Stimulated activated CD8-positive, alpha-beta memory T cell treated with anti-CD3 and anti-CD28 coated beads, Interleukin-12 subunit alpha, Interleukin-12 subunit beta, amount 100 ng/mL, for 4 hours (primary cell): ENCODE measurements at places on chromosomes 12 and 14.
A peak's percentile ranks its signal among the peaks of the same experiment; 100 is the strongest.

DNA sequence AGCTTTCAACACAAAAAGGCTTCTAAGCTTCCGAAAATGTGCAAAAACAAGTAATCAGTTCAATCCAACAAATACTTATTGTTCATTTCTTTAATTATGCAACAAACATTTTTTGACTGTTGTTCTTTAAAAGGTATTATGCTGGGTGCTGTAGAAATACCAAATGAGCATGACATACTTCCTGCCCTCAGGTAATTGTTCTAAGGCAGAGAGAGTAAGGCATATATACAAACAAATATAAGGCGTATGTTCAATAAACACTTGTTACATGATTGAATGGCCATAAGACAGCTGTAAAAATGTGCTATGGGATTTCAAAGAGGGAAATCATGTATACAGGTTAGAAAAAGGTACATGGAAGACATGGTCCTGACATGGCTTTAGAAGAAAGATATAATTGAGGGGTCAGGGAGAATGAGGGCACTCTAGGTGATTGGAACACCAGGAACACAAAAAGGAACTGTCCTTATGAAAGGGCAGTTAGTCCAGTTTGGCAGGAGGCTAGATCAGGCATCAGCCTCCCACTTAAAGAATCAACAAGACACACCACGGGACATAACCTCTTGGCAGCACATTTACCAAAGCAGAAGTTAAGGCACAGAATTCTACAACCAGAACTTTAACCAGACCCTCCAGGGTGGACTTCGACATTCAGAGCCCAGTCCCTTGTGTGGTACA, 135.8 kb upstream of the SCAF11 start:
- DNase-seq, result no peak

- no peak for DNase-seq
These were observed 175.2 kb upstream of the GRIN2B start for GRCh38 chr12:14156606-14157005.

DNA sequence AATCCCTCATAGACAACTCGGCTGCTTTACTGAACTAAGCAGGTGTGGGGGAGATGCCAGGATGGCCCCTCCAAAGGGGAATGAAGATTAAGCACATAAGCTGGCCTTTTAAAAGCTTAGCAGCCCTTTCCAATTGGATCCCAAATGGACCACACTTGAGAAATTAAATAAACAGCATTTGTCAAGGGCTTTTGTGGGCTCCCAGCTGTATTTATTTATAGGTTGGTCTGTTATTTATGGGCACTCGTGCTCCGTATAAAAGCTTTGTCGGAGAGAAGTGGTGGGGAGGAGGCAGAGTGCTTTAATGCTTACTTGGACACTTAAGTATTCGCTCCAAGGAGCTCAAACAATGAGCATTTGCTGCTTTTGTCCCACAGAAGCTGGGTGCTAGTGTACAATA, 580.2 kb downstream of the MED13L start:
- no peak for DNase-seq

DNA sequence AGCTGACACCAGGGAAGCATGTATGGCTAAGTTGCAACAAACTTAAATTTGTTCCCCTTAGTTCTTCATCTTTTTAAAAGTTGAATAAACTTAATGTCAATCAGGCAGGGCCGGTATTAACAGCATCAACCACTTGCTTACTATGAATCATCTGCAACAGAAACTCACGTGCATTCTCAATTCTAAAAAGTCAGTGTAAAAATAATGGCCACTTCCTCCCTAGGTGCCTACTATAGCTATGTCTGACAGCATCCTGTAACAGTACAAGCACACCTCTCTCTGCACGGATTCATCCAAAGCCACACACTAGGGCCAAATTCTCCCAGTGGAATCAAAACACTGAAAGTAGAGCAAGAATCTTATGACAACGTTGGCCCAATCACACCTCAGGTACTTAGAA, 48.6 kb downstream of the PPP1R36 start:
- no peak for DNase-seq

DNA sequence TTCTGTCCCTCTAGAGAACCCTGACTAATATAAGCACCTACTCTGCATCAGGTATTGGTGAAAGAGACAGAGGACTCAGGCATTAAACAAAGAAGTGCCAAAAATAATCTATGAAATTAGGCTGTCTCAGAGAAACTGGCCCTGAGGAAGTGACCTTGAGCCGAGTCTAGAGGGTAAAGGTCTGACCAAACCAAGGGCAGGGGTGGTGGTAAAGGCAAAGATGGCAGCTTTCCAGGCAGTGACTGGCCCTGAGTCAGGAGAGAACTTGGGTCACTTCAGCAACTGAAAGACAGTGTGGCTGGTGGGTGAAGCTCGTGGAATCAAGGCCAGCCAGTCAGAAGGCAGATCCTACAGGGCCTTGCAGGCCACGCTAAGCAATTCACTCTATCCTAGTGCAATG, 30.6 kb downstream of the CDKL1 start:
- no peak for DNase-seq

- DNase-seq, result no peak
These were observed 181.7 kb upstream of the ARID2 start for GRCh38 chr12:45547822-45548221.

- no peak for DNase-seq
These were observed 72.4 kb downstream of the IGF1 start for GRCh38 chr12:102407776-102408486.

DNA sequence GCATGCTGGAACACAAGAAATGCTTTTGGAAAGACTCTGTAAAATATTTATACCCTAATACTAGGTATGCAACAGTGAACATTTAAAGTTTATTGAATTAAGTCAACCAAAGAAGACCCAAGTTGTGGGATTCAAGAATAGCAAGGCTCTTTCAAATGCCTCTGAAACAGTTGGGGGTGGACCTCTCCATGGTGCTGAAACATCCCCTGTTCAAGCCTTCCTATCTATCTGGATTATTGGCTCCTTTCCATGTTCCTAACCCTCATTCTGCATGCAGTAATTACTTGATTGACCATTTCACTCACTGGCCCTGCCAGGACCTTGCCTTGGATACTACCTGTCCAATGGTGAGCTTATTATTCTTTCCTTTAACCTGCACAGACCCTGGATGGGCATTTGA, 349.7 kb downstream of the NRXN3 start:
- DNase-seq, result no peak

- DNase-seq, result no peak
These were observed 41.5 kb downstream of the FRS2 start for GRCh38 chr12:69511469-69512267.

DNA sequence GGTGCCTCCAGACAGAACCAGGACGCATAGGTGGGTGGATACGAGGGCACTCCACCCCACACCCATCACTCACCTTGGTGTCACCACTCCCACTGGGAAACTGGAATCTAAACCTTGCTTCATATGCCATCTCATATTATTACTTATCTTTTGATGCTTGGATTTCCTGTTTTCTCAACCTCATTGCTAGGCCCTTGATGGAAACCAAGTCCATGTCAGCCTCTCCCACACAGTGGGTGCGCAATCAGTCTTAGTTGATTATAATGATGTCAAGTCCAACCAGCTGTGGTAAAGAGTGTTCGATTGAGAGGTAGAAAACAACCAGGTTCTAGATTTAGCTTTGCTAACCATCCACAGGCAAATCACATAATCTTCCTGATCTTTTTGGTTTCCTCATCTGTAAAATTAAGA, 584 bp upstream of the DDHD1 start:
- no peak for DNase-seq

DNA sequence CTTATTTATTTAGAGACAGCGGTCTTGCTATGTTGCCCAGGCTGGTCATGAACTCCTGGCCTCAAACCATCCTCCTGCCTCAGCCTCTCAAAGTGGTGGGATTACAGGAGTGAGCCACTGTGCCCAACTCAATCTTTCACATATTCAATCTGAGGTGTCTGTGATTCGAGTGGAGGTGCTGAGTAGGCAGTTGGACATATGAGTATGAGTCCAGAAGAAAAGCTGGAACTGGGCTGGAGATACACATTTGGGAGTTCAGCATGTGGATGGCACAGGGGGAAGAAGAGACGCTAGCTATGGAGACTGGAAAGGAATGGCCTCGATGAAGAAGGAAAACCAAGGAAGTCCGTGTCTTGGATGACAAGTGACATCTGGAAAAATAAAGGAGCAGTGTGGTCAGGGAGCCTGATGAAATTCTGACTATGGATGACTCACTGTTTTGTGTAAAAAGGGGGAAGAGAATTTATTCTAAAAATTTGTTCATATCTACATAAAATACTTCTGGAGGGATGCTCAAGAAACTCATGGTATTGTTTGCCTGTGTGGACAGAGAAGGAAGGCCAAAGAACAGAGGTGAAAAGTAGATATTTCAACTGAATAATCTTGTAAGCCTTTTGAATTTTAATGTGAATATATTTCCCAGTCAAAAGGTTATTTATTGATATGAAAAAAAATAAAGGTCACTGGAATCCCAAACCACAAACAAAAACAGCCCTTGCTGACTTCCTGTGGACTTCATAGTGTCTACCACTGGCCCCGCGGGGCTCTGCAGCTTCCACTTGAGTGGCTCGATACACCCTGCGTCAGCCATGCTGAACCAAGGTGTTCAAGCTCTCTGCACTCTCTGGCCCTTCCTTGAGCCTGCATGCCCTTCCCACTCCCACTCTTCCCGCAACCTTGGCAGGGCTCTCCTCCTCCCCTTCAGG, 8.9 kb upstream of the LTA4H start:
- no peak for DNase-seq

GRCh38 chr12:46153268-46153872, 115.5 kb downstream of the SLC38A1 start:
- no peak for DNase-seq

DNA sequence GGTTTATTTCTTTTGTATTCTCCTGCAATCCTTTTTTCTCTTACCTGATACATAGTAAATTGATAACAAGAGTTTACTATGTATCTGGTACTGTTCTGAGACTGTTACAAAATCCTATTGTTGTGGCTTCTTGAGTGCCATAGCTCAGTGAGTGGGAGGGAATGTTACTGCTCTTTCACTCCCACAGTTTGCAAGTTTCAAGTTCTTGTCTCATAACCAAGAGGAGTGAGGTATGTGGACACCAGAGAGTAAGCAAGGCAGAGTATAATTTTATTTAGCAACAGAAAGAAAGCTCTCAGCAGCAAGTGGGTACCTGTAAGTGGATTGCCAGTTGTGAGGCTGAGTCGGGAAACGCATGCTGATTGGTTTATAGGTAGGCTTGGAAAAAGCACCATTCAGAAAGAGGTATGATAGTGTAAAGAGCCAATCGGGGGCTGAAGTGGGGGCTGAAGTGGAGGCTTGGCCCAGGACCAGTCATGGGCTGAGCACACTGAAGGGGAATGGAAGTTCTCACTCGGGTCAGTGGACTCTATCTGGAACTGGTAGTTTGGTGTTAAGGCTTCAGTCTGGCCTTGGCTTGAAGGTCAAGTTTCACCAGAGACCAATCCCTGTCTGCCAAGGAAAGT, 850.8 kb downstream of the TMTC2 start:
- DNase-seq, result no peak

GRCh38 chr14:50006141-50006540, 110.2 kb downstream of the VCPKMT start:
- DNase-seq, result no peak

- no peak for DNase-seq
These were observed 32.2 kb downstream of the MIA2 start for GRCh38 chr14:39265806-39266524.

- no peak for DNase-seq
These were observed 154.0 kb upstream of the NUDT4 start for GRCh38 chr12:93223440-93224426.

- DNase-seq, result no peak
These were observed 222.3 kb downstream of the PTPRO start for GRCh38 chr12:15544589-15544988.

DNA sequence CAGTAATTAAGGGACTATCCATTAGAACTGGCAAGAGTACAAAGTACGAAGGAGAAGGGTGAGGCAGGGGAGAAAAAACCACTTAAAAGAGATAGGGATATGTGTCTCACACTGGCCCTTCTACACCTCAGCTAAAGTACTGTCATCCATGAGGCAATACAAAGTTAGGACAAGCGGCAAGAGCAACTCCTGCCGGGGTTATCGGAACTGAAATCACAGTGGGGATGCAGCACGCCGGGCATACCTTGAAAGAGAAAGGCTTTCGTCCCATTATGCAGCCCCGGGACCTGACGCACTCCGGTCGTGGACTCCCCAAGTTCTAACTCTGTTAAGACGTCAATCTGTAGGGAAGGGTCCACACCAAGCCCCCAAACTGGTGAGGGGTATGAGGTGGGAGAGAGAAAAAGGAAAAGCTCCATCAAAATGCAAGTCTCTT, 1.1 kb downstream of the NELL2 start:
- DNase-seq, result peak; percentile 6

DNA sequence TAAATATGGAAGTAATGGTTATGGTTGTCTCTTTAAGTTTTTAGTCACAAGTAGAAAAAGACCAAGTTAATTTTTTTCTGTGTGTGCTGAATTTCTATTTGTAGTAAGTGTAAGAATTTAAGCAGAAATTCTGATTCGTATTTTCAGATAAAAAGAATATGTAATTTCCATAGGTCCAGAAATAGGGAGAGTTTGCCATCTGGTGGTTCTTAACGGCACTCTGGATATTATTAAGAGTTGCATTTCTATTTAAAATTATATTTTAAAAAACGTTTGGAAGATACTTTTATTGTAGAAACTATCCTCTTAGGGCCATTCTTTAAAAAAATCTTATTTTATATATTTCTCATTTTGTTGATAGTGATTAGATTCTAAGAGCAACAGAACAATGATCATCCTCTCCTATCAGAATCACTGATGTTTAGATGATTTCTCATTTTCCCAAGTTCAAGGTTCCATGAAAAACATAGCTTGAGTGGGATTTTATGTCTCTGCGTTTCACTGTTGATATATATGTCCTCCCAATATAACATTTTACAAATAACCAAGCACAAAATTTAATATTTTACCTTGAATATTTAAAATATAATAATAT, 88.3 kb downstream of the LRRK2 start:
- no peak for DNase-seq

GRCh38 chr14:92880351-92880750, 42.6 kb upstream of the CHGA start:
- DNase-seq, result no peak

DNA sequence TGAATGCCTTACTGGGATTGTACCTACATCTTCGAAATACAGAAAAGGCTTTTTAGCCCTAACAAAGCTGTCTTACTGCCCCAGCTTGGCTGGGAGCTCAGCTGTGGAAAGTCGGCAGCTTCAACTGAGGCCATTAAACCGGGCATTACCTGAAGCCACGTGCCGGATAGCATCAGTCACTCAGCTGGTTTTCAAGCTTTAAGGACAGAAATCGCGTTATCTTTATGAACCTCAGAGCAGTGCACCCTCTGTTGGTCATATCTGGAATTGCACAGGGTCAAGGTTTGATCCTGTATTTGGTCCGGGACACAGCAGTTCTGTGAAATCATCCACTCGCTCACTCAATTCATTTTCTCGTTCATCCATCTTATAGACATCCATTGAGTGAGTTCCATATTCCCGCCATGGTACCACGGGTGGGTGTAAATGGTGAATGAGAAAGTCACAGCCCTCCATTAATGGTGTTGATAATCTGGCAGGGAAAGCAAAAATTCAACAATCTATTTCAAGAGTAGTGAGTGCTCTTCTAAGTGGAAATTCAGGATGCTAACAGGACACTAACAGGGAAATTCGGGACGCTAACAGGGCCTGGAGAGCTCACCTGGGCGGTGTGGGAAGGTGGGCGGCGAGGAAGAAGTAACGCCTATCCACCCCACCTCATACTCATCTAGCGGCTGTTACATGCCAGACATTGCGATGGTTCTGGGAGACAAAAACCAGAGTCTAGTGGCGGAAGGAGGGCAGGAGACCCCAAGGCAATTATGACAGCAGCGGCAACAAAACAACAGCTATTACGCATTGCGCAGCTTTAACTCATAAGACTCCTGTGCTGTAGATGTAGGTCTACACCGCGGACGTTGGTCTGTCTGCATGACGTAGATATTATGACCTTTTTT, 60.6 kb upstream of the TCL1A start:
- DNase-seq, result peak; percentile 1

- no peak for DNase-seq
These were observed 6.0 kb downstream of the PLEKHH1 start for GRCh38 chr14:67539116-67539515.
